ENCODE measurements at places on chromosomes 4 and X. TPM values are rescaled to one million over a fixed set of nuclear protein-coding genes. Genes with fewer than 3 reads are reported as not detected.

GRCh38 chrX:133994576-133994975 lies 9.2 kb upstream of the GPC3 start:
- DNase-seq: no peak

- DNase-seq: no peak
Measured at GRCh38 chr4:120965938-120966337, 43.4 kb upstream of the PRDM5 start.

GRCh38 chr4:74189331-74190043 lies 31.6 kb downstream of the MTHFD2L start:
- no peak for DNase-seq

GRCh38 chrX:111490688-111491087 lies 20.8 kb upstream of the SERTM2 start:
- DNase-seq: no peak

- no peak for DNase-seq
Measured at GRCh38 chr4:120304801-120305200, 238.2 kb upstream of the MAD2L1 start.

DNA sequence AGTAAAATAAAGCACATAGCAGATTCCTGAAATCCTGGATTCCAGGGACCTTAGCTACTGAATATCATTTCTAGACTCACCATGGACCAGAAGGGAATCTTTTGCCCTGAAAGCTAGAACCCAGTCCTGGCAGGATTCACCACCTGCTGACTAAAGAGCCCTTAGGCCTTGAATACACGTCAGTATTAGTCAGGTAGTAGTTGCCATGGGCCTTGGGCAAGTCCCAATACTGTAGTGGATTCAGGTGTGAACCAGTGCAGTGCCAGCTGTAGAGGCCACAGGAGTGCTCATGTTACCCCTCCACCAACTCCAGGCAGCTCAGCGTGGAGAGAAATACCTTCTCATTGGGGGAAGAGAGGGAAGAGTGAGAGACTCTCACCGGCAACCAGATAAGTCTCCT lies 64.1 kb upstream of the UBQLN2 start:
- no peak for DNase-seq

DNA sequence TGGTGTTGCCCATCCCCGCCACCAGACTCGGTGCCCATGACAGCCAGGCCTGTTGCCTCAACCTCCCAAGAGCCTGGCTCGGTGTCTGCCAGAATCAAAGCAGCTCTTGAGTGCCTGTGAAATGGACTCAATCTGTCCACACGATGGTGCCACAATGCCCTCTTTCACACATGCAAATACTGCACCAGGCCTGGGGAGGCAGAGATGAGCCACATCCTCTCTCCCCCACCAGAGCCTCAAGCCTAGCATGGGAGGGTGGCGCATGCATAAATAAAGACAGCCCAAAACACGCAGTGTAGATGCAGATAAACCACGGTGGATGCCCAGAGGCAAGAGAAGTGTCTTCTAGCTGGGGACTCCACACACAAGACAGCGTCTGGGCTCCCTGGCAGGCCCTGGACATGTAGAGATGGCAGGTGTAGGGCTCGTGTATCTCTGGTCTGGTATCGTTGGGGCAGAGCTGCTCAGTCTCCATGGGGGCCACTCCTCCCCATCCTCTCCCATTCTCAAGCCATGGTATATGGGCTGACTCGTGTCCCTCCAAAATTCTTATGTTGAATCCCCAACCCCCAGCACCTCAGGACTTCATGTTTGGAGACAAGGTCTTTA lies 65.6 kb downstream of the JAKMIP1 start:
- DNase-seq: peak; percentile 54

NDP gene
- 26.1 TPM for total RNA-seq
